ENCODE measurements at places on chromosomes 12 and 14.

GRCh38 chr12:75011120-75011519, 198.5 kb downstream of the KCNC2 start:
- DNase-seq, result no peak

- no peak for DNase-seq
Measured at GRCh38 chr12:53179687-53180219, 769 bp upstream of the ZNF740 start.

DNA sequence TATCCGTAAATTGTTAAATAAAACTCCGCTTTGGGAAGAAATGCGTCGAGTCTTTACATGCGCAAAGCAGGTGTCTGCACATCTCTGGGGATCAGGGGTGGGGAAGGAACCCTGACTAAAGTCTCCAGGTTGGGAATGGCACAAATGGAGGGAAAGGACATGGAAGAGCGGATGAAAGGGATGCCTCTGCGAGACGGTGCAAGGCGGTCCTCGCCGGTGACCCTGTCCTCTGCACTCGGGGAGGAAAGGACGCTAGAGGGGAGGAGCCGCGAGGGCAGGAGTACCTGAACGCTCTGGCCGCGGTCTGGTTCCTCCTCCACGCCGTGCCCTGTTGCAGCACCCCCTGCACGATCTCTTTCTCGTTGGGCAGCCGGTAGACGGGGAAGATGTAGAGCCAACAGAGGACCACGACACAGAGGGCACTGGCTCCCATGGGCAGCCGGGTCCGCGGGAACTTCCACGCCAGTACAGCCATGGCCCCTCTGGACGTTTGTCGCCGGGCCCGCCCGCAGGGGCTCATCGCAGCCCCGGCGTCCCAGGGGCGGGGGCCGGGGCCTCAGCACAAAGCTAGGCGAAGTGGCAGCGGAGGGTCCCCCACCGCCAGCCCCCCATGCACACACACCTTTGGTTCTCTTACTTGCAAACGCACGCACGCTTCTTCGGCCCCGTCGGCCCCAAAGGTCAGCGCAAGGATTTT, 646 bp downstream of the ST8SIA1 start:
- DNase-seq, result no peak

DNA sequence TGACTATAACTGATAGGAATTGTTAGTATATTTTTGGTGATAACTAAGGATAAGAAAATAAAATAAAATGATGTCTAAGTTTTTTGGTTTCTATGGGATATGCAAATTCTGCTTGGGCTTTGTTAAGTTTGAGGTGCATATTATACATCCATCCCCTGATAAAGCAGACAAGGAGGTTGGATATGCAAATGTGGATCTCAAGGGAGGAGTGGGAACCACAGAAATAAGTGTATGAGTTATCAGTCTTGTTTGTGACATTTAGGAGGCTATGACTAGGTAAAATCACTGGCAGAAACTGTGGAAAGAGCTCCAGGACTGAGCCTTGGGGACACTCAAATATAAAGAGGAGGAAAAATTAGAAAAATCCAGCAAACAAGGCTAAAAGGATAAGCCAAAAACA, 719.4 kb downstream of the RERGL start:
- DNase-seq, result no peak

DNA sequence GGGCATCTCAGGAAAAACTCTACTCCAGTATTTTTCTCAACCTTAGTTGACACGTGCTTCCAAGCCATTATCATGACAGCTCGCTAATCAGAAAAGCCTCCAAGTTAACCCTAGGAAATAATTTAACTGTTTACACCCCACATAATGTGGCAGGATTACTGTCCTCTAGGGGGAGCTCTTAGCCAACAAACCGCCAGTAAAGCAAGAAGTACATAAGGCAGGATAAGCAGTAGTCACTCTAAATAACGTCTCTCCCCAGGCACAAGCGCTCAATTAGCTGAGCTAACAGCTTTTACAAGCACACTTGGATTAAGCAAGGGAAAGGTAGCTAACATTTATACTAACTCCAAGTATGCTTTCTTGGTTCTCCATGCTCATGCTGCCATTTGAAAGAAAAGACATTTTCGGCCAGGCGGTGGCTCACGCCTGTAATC, 22.8 kb downstream of the APOBEC1 start:
- no peak for DNase-seq

DNA sequence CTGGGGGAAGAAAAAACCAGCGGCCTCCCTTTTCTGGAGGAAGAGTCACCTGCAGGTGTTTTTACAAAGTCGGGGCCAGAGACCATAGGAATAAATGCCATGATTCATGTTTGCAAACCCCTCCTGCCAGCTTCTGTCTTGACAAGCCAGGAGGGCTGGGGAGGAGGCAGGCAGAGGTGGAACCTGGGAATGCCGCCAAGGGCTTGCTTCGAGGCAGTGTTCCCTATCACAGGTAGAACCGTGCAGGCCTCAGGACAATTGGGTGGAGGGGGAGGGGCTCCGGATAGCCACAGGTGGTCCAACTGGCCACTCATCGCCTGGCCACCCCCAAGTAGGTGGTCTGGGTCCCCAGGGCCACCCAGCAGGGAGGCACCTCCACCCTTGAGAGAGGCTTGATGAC, 14.2 kb upstream of the DLK1 start:
- no peak for DNase-seq

DNA sequence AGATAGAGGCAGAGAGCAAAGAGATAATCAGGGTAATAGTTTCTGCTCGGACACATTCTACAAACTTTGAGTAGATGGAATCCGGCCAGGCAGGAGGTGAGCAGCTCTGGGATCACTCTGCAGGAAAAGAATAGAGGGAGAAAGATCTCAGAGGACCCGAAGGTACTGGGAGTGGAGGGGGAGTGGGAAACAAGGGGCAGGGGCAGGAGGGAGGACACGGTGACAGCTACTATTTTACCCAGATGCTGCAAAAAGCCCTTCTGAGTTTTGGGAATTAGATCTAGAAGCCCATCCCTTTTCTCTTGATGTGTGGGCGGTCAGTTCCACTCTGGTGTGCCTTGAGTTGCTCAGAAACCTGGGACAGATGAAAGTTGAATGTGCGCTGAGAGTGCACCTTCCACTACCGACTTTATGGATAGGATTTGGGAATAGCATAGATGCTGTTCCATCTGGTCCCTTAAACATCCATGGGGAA, 556 bp downstream of the GPRC5A start:
- no peak for DNase-seq

DNA sequence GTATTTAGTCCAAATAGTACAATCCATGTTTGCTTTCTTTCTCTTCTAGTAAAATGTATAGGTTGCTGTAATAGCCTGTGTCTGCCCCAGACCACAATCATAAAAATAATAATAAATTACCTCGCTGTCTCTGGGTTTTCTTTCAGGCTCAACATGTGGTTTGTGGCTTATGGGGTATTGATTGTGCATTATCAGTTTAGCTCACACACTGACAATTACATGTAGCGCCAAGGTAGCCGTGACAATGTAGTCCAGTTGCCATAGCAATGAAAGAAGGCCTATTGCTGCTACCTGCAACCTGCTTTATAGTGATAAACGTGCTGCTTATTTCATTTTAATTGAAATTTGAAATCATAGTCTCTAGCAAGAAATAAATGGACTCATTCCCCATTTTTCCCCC, 1009.8 kb downstream of the NRXN3 start:
- no peak for DNase-seq

GRCh38 chr14:76272349-76272748, 103.6 kb upstream of the ESRRB start:
- no peak for DNase-seq

DNA sequence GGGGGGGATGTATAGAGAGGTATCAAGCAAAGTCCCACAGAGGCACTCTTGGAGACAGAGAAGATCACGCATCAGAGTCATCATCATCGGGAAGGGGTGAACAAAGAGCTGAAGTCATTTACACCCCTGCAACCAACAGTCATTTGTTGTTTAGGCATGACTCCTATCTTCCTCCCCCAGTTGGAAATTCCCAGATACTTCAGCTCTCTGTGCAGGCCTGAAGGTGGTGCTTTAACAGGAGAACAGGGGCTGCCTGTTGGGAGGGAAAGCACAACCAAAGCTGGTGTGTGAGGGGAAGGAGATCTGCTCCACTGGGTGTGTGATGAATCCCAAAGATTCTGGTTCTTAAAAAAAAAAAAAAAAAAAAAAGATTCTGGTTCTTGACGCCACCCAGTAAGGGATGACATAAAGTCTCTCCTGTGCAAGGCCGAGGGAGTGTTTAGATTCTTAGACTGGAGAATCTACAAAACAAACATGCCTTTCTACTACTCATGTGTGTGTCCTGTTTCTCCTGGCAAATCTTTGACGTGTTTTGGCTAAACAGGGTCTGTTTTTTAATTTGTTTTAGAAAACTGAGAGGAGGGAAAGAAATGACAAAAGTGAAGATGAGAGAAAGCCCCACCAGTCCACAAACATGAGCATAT, 121.0 kb upstream of the ARHGAP5 start:
- DNase-seq, result no peak

GRCh38 chr12:39235990-39236767, 206.7 kb downstream of the KIF21A start:
- no peak for DNase-seq

GRCh38 chr14:55701638-55702037, 121.6 kb downstream of the KTN1 start:
- DNase-seq, result no peak

- DNase-seq, result no peak
Measured at GRCh38 chr12:130709151-130709970, 6.7 kb downstream of the RIMBP2 start.

GRCh38 chr12:102413396-102413795, 67.0 kb downstream of the IGF1 start:
- DNase-seq, result no peak

GRCh38 chr14:99132821-99133635, 139.0 kb downstream of the BCL11B start:
- DNase-seq, result no peak

DNA sequence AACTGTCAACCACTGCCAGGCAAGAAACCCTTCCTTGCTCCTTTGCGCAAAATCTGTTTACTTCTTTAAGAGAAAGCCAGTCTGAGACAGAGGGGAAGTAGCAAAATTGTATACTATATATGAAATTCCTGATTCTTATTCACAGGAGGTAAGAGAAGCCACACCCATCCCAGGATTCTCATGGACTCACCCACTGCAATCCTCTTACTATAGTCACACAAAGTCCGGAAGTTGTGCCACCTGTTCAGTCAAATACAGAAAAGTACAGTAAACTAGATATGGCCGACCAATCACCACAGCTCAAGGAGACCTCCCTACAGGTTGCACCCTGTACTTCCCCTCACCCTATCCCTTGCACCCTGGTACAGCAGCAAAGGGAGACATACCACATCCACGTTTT, 2.9 kb downstream of the PRMT5 start:
- no peak for DNase-seq

DNA sequence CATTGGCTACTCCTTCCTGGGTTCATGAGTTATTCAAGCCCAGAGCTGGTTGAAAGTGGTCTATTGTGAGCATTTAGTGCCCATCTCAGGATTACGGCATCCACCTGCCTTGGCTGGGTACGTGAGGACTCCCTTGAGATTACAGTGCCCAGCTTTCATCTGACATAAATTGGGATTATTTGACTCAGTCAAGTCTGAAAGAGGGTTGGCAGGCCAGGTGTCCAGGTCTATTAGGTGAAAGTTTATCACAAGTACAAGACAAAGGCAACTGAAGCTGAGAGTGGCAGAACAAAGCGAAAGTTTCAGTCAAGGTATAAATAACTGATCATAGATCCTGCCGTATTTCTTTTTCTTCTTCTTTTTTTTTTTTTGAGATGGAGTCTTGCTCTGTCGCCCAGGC, 84.6 kb upstream of the ATF7IP start:
- DNase-seq, result no peak

DNA sequence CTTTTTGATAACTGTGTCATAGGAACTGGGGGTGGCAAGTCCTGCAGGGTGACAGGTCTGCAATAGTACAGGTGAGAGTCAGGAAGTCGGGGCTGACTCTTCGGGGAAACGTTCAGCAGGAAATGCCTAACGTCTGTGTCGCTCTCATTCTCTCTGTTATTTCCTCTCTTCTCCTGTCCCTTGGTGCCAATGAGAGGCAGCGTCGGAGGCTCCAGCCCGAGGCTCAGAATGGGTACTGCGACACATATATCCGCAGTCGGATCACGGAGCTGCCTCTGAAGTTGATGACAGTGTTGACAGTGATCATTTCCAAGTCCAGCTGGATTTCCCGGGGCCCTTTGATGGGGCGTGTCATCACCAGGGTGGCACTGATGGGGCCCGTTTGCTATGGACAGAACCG, 2.7 kb upstream of the TC2N start:
- DNase-seq, result no peak

- DNase-seq, result no peak
Measured at GRCh38 chr12:33245434-33245833, 194.2 kb downstream of the SYT10 start.

GRCh38 chr14:36333119-36333518, 12.7 kb upstream of the MBIP start:
- no peak for DNase-seq

DNA sequence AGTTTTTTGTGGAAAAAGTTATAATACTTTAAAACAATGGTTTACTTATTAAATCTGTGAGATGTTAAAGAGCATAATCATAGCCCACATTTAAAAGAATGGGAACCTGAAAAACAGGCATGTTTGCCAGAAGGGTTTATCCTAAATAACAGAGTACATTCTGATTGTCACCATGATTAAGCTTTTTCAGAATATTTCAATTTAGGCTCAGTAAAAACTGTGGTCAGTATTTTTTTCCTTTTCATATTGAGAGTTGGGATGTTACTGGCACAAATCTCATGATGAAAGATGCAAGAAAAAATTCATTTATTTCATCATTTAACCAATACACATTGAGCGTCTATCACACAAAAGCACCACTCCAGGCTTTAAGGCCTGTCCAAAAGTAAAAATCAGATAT, 18.6 kb downstream of the EPS8 start:
- DNase-seq, result no peak

- no peak for DNase-seq
Measured at GRCh38 chr12:127162902-127163301, 1104.1 kb upstream of the TMEM132C start.

- DNase-seq, result no peak
Measured at GRCh38 chr12:27730097-27730588, 19.5 kb downstream of the MRPS35 start.

GRCh38 chr14:23951590-23952201, 1.9 kb upstream of the DHRS4 start:
- DNase-seq, result no peak

DNA sequence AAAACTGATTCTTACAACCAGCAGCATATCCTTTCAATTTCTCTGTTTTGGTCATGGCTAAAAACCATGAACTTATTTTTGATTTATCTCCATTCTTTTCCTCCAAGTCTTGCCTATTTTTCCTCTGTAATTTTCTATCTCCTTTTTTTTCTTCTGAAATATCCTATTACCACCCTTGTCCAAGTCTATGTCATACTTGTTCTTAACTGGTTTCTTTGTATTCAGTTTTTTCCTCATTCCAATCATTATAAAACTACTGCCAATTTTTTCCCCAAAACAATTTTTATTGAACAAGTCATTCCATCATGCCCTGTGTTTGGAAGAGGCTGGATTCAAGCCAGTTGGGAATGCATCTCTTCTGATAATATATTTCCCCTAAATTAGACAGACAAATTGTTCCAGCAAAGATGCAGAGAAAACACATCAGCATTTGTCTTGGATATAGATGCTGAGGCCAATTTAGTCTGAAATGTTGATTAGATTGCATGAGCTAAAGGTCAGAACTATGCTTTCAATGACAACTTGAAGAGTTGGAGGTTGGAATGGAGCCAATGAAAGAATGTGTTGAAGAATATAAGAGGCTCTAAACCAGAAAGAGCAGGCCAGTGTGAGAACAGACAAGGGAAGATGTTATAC, 30.7 kb downstream of the OTOGL start:
- DNase-seq, result no peak

- DNase-seq, result no peak
Measured at GRCh38 chr12:11947213-11947612, 123.5 kb upstream of the BCL2L14 start.

All from Panc1 (cell line).